ENCODE measurements at places on chromosomes 4 and X. TPM values are rescaled to one million over a fixed set of nuclear protein-coding genes. Genes with fewer than 3 reads are reported as not detected.
A peak's percentile ranks its signal among the peaks of the same experiment; 100 is the strongest.

Gene RPS3A
- total RNA-seq: 2,382 TPM

GRCh38 chr4:158858410-158859199 is 89.8 kb downstream of the FNIP2 start:
- no peak for DNase-seq

- no peak for DNase-seq
Measured at GRCh38 chr4:78777576-78777940, 1.4 kb downstream of the BMP2K start.

DNA sequence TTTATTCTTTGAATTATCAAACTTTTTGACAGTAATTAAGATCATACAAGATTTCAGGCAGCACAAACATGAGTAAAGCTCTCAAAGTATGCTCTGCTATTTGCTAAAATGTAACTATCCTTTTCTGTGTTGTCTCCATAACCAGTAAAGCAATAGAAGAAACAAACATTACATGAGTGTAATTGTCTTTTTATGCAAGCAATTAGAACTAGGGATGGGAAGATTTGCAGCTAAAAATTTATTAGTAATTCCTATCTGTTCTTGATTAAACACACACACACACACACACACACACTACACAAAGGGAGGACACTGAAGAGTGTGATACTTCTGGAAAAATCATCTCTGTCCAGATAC is 512.9 kb downstream of the FAT4 start:
- DNase-seq: no peak

GRCh38 chr4:80613470-80613869 is 277.9 kb downstream of the CFAP299 start:
- DNase-seq: no peak

GRCh38 chrX:115233497-115234455 is at the start of gene LRCH2:
Gene LRCH2, minus strand, starts transcription at chrX:115234096. Its CDS starts 55 bp downstream, at chrX:115234041.
- DNase-seq: peak; percentile 12

DNA sequence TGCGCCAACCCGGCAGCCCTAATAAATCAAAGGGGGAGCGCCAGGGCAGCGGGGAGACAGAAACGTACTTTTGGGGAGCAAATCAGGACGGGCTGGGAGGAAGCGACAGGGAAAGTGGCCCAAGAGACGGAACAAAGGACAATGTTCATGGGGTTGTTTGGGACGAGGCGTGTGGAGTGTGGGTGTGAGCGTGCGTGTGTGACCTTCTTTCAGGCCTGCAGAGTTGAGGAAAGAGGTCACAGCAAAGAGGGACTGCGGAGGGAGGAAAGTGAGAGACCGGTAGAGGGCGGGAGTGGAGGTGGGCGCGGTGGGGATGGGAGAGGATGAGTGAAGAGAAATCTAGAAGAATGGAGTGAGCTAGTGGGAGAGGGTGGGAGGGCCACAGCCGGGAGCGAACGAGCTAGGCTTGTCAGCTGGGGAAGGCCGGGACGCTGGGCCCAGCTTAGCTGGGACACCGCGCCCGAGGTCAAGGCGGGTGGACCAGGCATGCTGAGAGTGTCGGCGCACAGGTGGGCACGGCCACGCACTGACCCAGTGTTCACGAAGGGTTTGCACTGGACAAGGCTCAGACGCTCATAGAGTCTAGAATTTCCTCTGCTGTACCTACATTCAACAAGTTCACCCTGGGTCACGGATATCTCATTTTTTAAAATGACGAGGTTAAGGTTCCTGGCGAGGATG is 14.7 kb upstream of the PITX2 start:
- no peak for DNase-seq

DNA sequence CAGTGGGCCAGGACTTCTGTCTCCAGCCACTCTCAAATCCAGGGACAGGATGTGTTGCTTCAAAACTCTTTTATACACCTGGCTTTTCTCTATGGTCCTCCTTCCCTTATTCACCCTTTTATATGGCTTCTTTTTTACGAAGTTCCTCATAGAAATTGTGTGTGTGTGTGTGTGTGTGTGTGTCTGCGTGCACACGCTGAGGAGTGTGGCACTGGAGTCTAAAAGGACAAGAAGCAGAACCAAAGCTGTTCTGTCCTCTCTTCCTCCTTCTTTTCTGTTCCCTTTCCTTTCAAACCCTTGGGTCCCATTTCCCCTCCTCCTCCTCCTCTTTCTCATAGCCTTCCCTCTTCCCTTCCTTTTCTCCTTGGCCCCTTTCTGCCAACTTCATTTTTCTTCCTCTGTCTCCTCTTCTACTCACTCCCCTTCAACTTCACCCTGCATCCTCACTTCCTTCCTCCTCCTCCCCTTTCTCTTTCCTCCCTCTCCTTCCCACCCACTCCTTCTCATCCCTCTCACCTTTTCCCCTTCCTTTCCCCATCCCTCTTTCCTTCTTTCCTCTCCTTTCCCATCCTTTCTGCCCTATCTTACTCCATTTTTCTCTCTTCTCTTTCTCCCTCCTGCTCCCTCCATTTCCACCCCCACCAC is 360.5 kb downstream of the MID1IP1 start:
- no peak for DNase-seq

- DNase-seq: no peak
Measured at GRCh38 chrX:86348669-86349068, 200.4 kb downstream of the DACH2 start.

GRCh38 chr4:184790826-184791225 is 34.9 kb downstream of the ACSL1 start:
- DNase-seq: no peak

DNA sequence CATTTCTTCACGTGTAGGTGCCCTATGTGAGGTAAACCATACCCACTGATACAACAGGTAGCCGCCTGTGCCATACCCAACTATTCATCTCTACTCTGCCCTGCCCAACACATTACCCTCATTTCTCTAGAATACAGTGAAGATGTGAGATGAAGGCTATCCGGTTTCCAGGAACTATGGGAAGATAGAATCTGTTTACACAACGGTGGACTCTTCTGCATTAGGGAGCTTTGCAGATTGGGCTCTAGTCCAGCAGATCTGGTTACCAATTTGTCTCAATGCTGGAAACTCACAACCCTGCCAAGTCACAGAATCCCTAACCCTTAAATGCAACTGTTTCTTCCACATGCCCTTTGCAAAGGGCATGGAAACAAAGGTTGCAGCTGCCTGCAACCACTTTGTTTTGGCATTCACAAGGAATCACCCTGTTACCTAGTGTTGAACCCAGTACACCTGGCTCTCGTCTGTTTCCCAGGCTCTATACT is 6.4 kb upstream of the SLAIN2 start:
- DNase-seq: no peak

- DNase-seq: no peak
Measured at GRCh38 chr4:40858962-40859361, 109.2 kb downstream of the NSUN7 start.

DNA sequence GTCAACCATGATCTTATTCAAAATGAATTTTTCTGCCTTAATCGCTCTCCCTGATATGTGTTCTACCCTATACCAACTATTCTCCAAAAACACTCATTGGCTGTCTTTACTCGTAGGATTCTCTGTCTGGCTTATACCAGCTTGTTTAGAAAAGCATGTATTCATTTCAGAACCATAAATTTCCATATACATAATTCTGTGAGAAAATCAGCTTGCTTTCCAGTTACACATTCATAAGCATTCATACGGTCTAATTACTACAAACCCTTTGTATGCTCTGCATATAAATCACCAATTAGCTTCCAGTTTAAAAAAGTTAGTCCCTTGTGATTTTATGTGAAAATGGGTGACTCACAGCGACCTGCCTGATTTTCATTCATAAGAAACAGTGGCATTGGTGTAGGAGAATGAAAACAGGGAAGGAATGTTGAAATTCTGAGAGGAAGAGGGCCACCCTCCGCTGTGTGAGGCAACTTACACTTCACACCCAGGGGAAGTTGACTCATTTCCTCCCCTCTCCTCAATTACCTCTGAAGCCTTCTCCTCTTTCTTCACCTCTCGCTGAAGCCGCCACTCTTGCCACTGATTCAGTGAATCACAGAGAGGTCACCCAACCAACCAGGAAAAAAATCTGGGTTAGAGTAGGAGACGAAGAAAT is 63.3 kb downstream of the MEPE start:
- no peak for DNase-seq

Gene TMEM150C
- total RNA-seq: 13.1 TPM

Gene SPANXN4
- total RNA-seq: not detected

DNA sequence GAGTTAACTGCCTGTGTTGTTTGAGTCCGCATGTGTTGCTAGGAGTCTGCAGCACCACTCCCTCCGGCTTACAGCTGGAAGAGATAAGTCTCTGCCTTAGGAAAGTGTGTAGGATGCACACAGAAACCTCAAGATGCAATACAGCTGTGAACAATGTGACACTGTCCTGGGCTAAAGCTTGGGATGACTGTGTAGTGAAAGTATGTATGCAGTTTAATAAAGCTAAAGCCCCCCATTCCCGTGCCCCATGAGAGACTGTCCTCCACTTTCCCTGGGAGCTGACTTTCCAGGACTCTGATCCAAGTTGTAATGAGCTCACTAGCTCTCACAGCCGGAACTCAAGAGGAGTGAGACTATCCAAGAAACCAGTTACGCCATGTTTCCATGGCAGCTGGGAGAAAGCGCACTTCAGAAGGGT is 156.6 kb upstream of the FTHL17 start:
- DNase-seq: peak; percentile 8

DNA sequence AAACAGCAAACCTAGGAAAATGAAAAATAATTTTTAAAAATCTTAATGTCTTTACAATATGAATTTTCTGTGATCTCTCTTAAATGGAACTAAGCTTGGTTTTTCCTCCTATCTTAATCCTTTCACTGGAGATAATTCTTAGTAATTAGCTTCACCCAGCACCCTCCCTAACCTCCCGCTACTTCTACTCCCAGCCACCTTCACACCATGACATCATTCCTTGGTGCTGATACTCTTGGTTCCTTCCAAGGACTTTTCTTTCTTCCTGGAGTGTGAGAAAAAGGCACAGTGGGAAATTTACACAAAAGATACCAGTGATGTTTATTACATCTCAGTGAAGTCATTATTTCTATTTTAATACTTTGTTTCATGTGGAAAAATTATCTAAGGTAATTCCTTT is 163.6 kb upstream of the PLAC1 start:
- DNase-seq: no peak

Gene NPY1R
- 8.4 TPM for total RNA-seq

DNA sequence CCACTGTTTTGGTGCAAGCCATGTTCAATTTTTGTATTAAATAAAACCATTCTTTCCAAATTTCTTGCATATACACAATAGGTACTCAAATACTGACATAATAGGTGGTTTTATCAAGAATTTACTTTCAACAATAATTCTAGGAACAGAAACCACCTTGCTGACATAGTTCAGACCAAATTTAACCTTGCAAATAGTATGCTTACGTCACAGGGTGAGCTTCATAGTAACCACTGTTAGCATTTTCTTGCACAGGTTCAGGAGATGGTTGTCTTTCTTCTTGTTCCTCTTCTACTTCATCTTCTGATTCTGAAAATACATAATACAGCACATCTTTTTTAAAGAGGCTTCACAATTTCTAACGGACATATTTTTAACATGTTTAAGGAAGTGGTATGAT is 17.6 kb downstream of the G3BP2 start:
- DNase-seq: no peak

GRCh38 chr4:149836546-149836945 is 20.9 kb upstream of the IQCM start:
- DNase-seq: no peak

- no peak for DNase-seq
Measured at GRCh38 chr4:139666735-139667281, 1.2 kb downstream of the MGST2 start.

Gene ODAPH
- total RNA-seq: not detected

Gene TBC1D8B
- total RNA-seq: 16.7 TPM
